CD4-positive, alpha-beta T cell treated with Interleukin-4 for 1 hour (primary cell): ENCODE measurements at places on chromosomes 5 and 9.

DNA sequence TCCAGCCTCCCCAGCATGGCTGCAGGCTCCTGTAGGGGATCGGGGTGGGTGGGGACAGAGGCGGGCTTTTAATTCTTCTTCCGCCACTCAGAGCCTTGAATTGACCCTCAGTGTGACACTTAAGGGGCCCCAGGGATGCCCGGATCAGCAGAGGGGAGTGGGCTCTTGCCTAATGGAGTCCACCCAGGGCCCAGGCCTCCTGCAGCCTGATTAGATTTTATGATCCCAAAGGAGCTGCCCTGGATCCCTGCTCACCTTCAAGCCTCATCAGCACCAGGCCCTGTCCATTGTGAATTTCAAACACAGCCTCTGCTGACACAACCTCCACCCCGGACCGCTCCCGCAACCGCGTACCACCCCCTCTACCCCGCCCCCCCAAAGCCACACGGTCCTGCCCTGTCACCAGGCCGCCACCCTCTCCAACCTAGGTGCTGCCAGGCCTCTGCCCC is 214.1 kb upstream of the IER5L start:
- no peak for DNase-seq

DNA sequence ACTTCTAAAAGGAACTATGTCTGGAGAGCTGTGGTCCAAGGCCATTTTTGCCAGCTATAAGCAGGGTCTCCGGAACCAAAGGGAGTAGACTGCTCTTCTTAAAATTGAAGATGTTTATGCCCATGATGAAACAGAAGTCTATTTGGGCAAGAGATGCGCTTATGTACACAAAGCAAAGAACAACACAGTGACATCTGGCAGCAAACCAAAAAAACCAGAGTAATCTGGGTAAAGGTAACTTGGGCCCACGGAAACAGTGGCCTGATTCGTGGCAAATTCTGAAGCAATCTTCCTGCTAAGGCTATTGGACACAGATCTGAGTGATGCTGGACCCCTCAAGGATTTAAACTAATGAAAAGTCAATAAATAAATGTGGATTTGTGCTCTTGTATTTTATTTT is 29.7 kb upstream of the GLDC start:
- DNase-seq: no peak

GRCh38 chr5:35516271-35516670 is 101.4 kb upstream of the SPEF2 start:
- no peak for DNase-seq

- no peak for DNase-seq
These were observed 277.4 kb downstream of the AOPEP start for GRCh38 chr9:95003689-95004410.

GRCh38 chr9:100397529-100398266 is 29.2 kb upstream of the MSANTD3 start:
- DNase-seq: no peak
